ENCODE measurements at places on chromosomes 1 and 21.
A peak's percentile ranks its signal among the peaks of the same experiment; 100 is the strongest.

GRCh38 chr1:27408151-27408550 lies 15.7 kb downstream of the GPR3 start:
- DNase-seq = no peak

- DNase-seq = peak; percentile 82
These were observed 73.2 kb upstream of the TRAPPC10 start for GRCh38 chr21:43938751-43939442.

- no peak for DNase-seq
These were observed 30.0 kb upstream of the JUN start for GRCh38 chr1:58813801-58814200.

- no peak for DNase-seq
These were observed 720 bp downstream of the SUSD4 start for GRCh38 chr1:223363057-223363855.

- no peak for DNase-seq
These were observed 52.6 kb upstream of the EPS8L3 start for GRCh38 chr1:109816175-109816811.
